Tongue (tissue), 3 donors: ENCODE measurements at places on chromosomes 6 and 20. TPM values are rescaled to one million over a fixed set of nuclear protein-coding genes. Genes with fewer than 3 reads are reported as not detected.
A peak's percentile ranks its signal among the peaks of the same experiment; 100 is the strongest.

Gene OPN5
- not detected for total RNA-seq

Gene RRP36
- total RNA-seq, result 45.0 TPM

Gene AP5S1
- 18.0 TPM for total RNA-seq

GRCh38 chr6:138541823-138542481, 42.7 kb upstream of the NHSL1 start:
- DNase-seq, result no peak

- DNase-seq, result no peak
These were observed 6.1 kb upstream of the POU3F2 start for GRCh38 chr6:98828211-98828788.

- no peak for DNase-seq
These were observed 46.6 kb downstream of the NDUFAF5 start for GRCh38 chr20:13831476-13831875.

GRCh38 chr6:113450061-113450465, 407.1 kb upstream of the MARCKS start:
- DNase-seq, result peak; percentile 12

GRCh38 chr6:37033255-37033654, 27.8 kb downstream of the FGD2 start:
- DNase-seq, result no peak

DNA sequence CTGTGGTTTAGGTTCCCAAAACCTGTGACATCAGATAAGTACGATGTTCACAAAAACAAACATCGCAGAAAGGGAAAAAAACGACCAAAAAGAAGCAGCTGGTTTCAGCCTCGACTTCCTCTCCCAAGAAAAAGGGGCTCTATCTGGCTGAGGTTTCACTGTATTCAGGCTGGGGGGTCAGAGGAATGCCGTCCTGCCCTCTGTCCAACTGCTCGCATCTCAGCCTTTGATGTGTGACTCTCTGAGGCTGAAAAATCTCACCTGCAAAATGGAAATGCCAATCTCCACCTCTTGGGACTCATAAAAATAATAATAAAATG, 123.6 kb upstream of the PTPN1 start:
- no peak for DNase-seq

GRCh38 chr20:24316731-24317130, 152.7 kb upstream of the SYNDIG1 start:
- no peak for DNase-seq

GRCh38 chr20:35698298-35699126, 640 bp downstream of the NFS1 start:
- DNase-seq, result peak; percentile 21

- peak; percentile 73 for DNase-seq
These were observed 39.9 kb downstream of the SLC52A3 start for GRCh38 chr20:728256-728944.
